NCI-H524 treated with DMSO at 0.1 percent for 48 hours (cell line): ENCODE measurements at places on chromosomes 13 and 19.

GRCh38 chr19:17266589-17266974, 661 bp upstream of the BABAM1 start:
- no peak for DNase-seq

DNA sequence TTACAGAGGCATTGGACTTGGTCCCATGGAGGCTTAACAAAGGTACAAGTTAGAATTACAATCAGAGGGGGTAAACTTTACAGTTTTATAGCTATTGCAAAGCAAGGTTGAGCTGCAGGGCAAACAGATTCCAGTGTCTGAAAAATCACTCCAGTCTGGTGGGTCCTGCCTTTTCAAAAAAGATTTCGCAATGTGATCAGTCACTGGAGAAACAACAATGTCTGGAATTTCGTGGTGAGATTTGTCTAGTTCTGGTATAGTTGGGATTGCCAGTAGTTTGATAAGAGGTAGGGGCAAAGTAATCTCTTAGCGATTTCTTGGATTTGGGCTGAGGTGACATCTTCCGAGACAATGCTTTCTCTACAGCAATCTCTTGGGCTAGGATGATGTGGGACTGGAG, 1198.2 kb upstream of the PCDH9 start:
- DNase-seq: no peak

- DNase-seq: no peak
Observed at GRCh38 chr19:19409631-19410030, 4.2 kb downstream of the GATAD2A start.

GRCh38 chr19:40580619-40581018, 3.9 kb downstream of the SHKBP1 start:
- DNase-seq: no peak

- no peak for DNase-seq
Observed at GRCh38 chr13:110485604-110486003, 75.9 kb downstream of the RAB20 start.

GRCh38 chr13:28623782-28624706, 34.9 kb upstream of the POMP start:
- DNase-seq: peak; percentile 44

DNA sequence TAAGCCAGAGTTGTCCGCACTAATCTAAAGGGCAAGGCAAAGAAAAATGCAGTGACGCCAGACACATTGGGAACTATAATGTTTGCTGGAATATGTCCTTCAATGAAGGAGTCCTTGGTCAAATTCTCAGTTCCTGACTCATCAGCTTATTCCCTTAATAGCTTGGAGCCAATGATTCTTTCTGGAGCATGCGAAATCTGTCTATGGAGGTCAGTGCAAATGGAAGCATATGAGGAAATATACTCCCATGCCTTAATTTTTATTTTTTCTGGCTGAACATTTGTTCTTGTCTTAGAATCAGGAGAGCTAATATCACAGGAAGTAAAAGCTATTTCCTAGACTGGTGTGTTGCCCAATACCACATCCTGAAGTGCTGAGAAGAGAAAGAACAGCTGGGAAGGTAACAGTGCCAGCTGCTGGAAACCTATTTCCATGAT, 289.8 kb upstream of the SPRY2 start:
- no peak for DNase-seq

GRCh38 chr19:49911381-49912145, 14.9 kb upstream of the IL4I1 start:
- DNase-seq: no peak
